Tibial nerve (tissue), 4 donors: ENCODE measurements at places on chromosomes 13 and 19.

DNA sequence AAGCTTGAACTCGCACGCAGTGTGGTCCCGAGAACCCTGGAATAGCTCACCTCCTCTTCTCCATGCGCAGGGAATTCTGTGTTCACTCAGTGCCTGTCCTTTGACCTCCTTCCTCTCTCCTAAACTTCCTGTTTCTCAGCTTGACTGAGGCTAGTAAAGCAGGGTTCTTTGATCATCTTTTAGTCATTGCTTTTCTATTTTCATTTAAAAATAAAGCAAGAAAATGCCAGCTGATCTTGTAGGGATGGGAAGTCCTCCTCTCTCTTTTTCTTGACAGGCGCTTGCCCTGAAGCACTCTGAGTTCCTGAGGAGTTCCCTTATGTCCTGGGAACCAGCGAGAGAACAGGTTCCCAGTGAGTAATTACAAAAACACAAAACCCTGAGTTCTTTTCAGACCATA is 62.8 kb downstream of the ARHGEF7 start:
- peaks cover 26% of the 10 kb centered on the region for H3K4me1 ChIP-seq
- no peak overlapping the region for H3K4me3 ChIP-seq
- H3K36me3 ChIP-seq: peaks cover 11% of the 10 kb centered on the region
- peak overlapping the region; percentile 75 for H3K27ac ChIP-seq
- H3K27me3 ChIP-seq: no peaks in the 10 kb centered on the region

DNA sequence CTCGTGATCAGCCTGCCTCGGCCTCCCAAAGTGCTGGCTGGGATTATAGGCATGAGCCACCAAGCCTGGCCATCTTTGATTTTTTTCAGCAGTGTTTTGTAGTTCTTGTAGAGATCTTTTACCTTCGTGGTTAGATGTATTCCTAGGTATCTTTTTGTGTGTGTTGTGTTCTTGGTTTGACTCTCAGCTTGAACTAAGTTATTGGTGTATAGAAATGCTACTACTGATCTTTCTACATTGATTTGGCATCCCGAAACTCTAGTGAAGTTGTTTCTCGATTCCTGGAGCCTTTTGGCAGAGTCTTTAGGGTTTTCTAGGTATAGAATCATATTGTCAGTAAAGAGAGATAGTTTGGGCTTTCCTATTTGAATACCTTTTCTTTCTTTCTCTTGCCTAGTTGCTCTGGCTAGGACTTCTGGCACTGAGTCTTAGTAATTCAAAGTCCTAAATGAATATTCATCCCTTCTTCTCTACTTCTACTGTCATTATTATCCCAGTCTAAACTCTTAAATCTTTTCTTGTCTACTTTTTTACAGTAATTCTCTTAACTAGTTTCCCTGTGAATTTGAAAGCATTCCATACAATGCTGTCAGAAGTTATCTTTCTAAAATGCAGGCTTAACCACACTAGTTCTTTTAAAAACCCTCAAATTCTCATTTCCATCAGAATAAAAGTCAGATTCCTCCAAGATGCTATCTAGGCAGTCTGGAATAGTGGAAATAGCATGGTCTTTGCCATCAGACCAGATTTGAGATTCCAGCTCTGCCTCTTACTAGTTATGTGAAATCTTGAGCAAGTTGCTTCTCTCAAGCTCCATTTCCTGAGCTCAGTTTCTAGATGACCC is 7.0 kb downstream of the GPR18 start:
- H3K27me3 ChIP-seq: no peaks in the 10 kb centered on the region
- H3K36me3 ChIP-seq: no peaks in the 10 kb centered on the region
- no peak overlapping the region for H3K27ac ChIP-seq
- no peak overlapping the region for H3K4me3 ChIP-seq
- DNase-seq: no peak

- peaks cover 7% of the 10 kb centered on the region for H3K4me1 ChIP-seq
- no peak overlapping the region for H3K4me3 ChIP-seq
- H3K27me3 ChIP-seq: no peaks in the 10 kb centered on the region
- H3K36me3 ChIP-seq: no peaks in the 10 kb centered on the region
- DNase-seq: no peak
- no peak overlapping the region for H3K27ac ChIP-seq
Observed at GRCh38 chr19:55297267-55297666, 13.5 kb downstream of the BRSK1 start.

DNA sequence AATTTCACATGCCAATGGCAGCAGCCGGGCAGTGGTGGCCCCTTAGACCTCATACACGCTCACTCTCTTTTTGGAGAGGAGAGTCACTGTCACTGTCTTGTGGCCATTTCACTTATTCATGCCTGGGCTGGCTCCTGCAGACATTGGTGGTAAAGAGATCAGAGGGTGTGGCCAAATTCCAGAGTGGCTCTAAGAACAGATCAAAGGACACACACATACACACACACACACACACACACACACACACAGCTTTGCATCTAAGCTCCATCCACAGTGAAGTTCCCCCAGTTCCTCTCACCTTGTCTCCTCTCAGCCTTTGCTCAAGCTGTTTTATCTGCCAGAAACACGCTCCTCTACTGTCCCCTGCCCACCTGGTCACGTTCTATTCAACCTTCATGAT is 46.5 kb upstream of the KPNA3 start:
- H3K36me3 ChIP-seq: no peaks in the 10 kb centered on the region
- no peaks in the 10 kb centered on the region for H3K4me1 ChIP-seq
- H3K4me3 ChIP-seq: no peak overlapping the region
- no peak for DNase-seq
- H3K27me3 ChIP-seq: no peaks in the 10 kb centered on the region

DNA sequence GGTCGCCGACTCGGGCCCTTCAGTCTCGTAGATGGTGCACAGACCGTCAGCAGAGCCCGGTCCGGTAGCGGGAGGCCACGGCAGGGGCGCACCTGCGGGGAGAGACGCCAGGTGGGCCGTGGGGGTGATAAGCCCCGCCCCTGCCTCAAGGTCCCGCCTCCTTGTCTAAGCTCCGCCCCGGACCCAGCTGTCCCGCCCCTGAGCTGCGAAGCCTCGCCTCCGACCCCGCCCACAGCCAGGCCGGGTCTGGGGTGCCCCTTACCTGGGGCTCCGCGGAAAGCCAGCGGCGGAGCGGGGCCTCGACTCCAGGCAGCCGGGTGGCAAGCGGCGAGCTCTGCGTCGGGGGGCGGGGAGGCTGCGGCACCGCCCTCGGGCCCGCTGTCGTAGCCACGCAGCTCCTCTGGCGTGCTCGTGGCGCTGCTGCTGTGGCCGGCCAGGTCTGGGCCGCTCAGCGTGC is 4.7 kb downstream of the PRR36 start:
- peaks cover 16% of the 10 kb centered on the region for H3K4me1 ChIP-seq
- H3K4me3 ChIP-seq: peak overlapping the region; percentile 52

- peak; percentile 53 for DNase-seq
- peak overlapping the region; percentile 98 for H3K27ac ChIP-seq
- no peaks in the 10 kb centered on the region for H3K36me3 ChIP-seq
- no peak overlapping the region for H3K4me3 ChIP-seq
- peaks cover 73% of the 10 kb centered on the region for H3K4me1 ChIP-seq
- no peaks in the 10 kb centered on the region for H3K27me3 ChIP-seq
Observed at GRCh38 chr19:2034729-2035589, 16.1 kb downstream of the MKNK2 start.

DNA sequence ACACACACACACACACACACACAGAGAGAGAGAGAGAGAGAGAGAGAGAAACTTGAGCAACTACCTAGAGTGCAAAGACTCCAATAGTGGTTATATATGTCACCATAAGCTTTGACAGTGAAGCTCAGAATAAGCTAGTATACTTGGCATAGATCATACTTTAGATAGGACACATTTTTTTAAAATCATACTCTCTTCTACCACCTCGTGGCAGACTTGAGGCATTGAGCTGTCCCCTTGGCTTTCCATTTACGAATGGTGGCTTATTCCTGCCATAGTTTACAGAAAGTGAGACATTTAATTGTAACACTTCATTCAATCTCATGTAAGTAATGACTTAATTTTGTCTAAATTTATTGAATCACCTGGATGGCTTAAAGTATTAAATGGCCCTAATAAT is 108.2 kb downstream of the EDNRB start:
- no peaks in the 10 kb centered on the region for H3K27me3 ChIP-seq
- H3K4me3 ChIP-seq: no peak overlapping the region
- no peaks in the 10 kb centered on the region for H3K36me3 ChIP-seq
- no peak overlapping the region for H3K27ac ChIP-seq
- no peak for DNase-seq

DNA sequence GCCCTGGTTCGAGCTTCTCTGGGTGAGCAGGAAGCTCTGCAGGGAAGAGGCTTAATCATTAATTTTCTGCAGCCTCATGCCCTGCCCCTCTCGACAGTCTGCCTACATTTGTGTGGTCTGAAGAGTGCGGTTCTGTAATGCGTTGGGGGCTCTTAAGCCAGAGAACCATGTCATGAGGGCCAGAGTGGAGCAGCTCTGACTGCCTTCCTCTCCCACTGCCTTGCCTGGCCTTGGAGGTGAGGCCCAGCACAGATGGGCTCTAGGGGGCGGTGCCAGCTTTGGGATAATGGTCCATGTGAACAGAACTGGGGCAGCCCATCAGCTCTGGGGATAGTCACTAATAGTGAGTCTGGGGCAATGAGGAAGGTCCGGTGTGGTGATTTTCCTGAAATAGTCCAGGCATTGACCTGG is 5.7 kb downstream of the FGF9 start:
- no peaks in the 10 kb centered on the region for H3K36me3 ChIP-seq
- H3K4me3 ChIP-seq: no peak overlapping the region
- no peak overlapping the region for H3K27ac ChIP-seq
- DNase-seq: no peak

- no peaks in the 10 kb centered on the region for H3K27me3 ChIP-seq
- peaks cover 11% of the 10 kb centered on the region for H3K36me3 ChIP-seq
- H3K27ac ChIP-seq: no peak overlapping the region
- H3K4me1 ChIP-seq: no peaks in the 10 kb centered on the region
- H3K4me3 ChIP-seq: no peak overlapping the region
Observed at GRCh38 chr13:98466634-98467236, 110.2 kb downstream of the STK24 start.

DNA sequence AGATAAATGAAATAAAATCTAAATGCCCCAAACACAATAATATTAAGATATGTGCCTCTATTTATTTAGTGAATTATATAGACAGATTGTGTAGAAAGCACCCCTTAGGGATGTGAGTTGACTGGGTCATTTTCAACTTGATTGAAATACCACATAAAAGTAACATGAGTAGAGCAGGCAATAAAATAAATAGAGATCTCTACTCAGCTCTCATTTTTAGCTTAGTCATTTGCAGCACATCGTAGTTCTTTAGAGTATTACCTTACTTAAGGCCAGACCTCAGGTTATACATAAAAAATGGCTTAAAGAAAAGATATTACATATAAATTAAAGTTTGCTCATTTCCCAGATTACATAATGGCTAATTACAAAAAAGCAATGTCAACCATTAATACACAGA is 1525.6 kb upstream of the PRR20A start:
- no peaks in the 10 kb centered on the region for H3K27me3 ChIP-seq
- no peaks in the 10 kb centered on the region for H3K4me1 ChIP-seq
- no peak overlapping the region for H3K4me3 ChIP-seq
- H3K27ac ChIP-seq: no peak overlapping the region
- H3K36me3 ChIP-seq: no peaks in the 10 kb centered on the region

GRCh38 chr13:40194224-40194806 is 472.1 kb downstream of the FOXO1 start:
- H3K36me3 ChIP-seq: no peaks in the 10 kb centered on the region
- DNase-seq: no peak
- no peak overlapping the region for H3K4me3 ChIP-seq
- no peaks in the 10 kb centered on the region for H3K27me3 ChIP-seq
- no peaks in the 10 kb centered on the region for H3K4me1 ChIP-seq
- H3K27ac ChIP-seq: peak overlapping the region; percentile 79

DNA sequence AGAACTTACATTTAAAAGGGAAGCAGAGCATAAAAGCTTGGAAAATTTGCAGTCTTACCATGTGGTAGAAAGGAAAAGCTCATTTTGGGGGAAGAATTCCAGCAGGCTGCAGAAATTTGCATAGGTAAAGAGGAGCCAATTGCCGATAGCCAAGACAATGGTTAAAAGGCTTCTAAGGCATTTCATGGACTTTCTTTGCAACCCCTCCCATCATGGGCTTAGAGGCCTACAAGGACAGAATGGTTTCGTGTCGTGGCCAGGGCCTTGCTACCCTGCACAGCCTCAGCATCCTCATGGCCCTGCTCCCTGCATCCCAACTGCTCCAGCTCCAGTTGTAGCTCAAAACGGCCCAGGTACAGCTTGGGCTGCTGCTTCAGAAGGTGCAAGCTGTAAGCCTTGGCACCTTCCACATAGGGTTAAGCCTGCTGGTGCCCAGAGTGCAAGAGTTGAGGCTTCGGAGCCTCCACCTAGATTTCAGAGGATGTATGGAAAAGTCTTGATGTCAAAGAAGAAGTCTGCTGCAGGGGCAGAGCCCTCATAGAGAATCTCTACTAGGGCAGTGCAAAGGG is 420.3 kb downstream of the PCDH17 start:
- DNase-seq: no peak
- no peaks in the 10 kb centered on the region for H3K27me3 ChIP-seq
- H3K27ac ChIP-seq: no peak overlapping the region
- H3K4me3 ChIP-seq: no peak overlapping the region
